Nephron progenitor cell (in vitro differentiated cells): ENCODE measurements at places on chromosomes 2 and 18.

GRCh38 chr2:48319863-48320262 is 210.1 kb upstream of the STON1 start:
- DNase-seq = no peak
- H3K36me3 ChIP-seq = peaks cover 7% of the 10 kb centered on the region
- H3K27ac ChIP-seq = no peak overlapping the region
- H3K4me1 ChIP-seq = peaks cover 21% of the 10 kb centered on the region
- no peaks in the 10 kb centered on the region for H3K27me3 ChIP-seq
- H3K4me3 ChIP-seq = no peak overlapping the region

DNA sequence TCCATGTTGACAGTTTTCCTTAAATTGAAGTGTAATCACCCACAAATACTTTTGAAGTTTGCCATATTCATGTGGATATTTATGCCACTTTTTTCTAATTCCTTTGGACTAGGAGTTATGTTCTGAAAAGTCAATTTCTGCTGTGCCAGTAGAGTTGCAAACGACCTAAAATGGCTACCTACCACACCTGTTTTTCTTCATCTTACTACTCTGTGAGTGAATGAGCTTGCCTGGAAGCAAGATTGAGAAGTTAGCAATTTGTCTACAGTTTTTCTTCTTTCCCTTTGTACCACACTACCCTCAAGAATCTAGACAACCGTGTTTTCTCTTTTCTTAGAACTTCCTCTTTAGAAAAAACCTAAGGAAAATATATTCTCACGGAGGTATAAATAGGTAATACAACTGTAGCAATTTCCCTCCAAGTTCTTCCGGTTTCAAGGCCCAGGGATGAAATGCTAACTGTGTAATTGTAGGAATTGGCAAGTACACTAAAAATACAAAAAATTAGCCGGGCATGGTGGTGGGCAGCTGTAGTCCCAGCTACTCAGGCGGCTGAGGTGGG is 7.3 kb upstream of the SLC39A10 start:
- no peaks in the 10 kb centered on the region for H3K4me1 ChIP-seq
- H3K27me3 ChIP-seq = peaks cover 6% of the 10 kb centered on the region
- no peak overlapping the region for H3K27ac ChIP-seq

DNA sequence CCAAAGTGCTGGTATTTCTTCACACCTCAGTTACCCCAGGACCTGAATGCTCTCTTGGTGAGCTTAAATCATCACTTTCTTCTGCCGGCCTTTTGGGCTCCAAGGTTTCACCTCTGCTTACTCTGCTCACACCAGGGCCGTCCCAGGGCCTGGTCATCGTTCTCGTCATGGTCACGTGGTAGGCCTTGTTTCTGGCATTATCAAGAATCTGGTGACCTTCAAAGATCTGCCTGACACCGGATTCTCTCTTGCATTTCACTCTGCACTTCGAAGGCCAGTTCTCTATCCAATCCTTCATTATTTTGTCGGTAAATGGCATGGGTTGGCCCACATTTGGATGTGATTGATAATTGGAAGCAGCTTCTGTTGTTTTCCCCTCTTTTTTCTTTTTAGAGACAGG is 80.5 kb downstream of the HRH4 start:
- no peaks in the 10 kb centered on the region for H3K36me3 ChIP-seq
- H3K27ac ChIP-seq = no peak overlapping the region
- H3K4me3 ChIP-seq = no peak overlapping the region
- peaks cover 3% of the 10 kb centered on the region for H3K27me3 ChIP-seq
- no peak for DNase-seq

- no peak for DNase-seq
- H3K27me3 ChIP-seq = peaks cover 6% of the 10 kb centered on the region
- H3K36me3 ChIP-seq = no peaks in the 10 kb centered on the region
- no peak overlapping the region for H3K4me3 ChIP-seq
- H3K4me1 ChIP-seq = peaks cover 48% of the 10 kb centered on the region
These were observed 109.8 kb upstream of the SIX2 start for GRCh38 chr2:45119038-45119437.

DNA sequence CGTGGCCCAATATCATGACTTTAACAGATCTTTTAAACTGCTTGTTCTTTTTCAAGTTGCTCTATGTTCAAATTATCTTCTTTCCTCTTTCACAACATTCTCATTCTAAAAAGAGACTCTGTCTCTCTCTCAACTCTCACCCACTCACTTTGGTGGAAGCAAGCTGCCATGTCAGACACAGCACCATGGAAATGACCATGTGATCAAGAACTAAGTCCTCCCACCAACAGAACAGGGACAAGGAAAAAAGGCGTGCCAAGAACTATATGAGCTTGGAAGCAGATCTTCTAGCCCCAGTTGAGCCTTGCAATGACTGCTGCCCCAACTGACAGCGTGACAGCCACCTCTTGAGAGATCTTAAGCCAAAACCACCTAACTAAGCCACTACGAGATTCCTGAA is 23.9 kb downstream of the BAZ2B start:
- H3K36me3 ChIP-seq = peaks cover 35% of the 10 kb centered on the region
- H3K4me1 ChIP-seq = no peaks in the 10 kb centered on the region
- DNase-seq = no peak

DNA sequence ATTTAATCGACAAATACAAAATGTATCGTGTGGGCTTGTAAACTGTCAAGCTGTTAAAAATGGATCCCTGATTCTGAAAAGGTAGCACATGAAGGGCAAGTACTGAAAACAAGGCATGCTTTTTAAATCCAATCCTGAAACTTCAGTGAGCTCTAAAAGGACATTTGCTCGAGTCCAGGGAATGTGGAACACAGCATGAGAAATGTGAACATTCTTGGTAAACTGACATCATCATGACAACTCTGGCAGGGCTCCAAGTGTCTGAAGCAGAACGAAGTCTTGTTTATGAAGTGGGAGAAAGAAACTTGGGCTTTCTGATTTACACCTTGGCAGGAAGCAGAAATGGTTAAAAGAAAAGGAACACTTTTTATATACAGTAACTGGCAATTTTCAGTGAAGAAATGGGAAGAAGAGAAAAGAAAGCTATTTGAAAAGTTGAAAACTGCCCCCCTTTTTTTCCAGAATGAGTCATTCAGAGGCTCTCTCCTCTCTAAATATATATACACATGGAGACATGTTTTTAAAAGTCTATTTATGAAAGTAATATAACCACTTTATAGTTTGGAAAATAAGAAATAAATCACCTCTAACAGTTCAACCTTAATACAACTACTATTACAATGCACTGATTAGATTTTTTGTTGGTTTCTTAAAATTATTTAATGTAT is 120.8 kb downstream of the GAREM1 start:
- H3K36me3 ChIP-seq = no peaks in the 10 kb centered on the region
- H3K4me3 ChIP-seq = no peak overlapping the region
- H3K27ac ChIP-seq = peak overlapping the region; percentile 94
- no peak for DNase-seq

DNA sequence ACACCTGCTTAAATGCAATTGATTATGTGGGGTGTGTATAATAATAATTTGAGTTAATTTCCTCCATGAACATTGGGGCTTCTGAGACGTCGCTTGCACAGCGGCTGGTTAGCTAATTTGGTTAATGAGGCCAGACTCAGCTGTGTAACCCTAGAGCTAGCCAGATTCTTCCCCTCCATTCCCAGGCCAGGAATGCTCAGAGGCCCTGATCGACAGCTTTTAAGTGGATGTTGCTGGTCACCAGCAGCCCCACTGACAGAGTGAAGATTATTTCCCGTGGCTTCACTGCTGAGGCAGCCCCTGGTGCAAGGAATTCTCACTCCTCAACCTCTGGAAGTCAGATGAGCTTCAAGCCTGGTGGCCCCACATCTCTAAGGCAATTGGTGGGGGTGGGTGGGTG is 12.4 kb upstream of the EPAS1 start:
- peaks cover 31% of the 10 kb centered on the region for H3K27me3 ChIP-seq
- H3K4me1 ChIP-seq = peaks cover 21% of the 10 kb centered on the region
- H3K27ac ChIP-seq = no peak overlapping the region
- no peaks in the 10 kb centered on the region for H3K36me3 ChIP-seq
- H3K4me3 ChIP-seq = no peak overlapping the region

DNA sequence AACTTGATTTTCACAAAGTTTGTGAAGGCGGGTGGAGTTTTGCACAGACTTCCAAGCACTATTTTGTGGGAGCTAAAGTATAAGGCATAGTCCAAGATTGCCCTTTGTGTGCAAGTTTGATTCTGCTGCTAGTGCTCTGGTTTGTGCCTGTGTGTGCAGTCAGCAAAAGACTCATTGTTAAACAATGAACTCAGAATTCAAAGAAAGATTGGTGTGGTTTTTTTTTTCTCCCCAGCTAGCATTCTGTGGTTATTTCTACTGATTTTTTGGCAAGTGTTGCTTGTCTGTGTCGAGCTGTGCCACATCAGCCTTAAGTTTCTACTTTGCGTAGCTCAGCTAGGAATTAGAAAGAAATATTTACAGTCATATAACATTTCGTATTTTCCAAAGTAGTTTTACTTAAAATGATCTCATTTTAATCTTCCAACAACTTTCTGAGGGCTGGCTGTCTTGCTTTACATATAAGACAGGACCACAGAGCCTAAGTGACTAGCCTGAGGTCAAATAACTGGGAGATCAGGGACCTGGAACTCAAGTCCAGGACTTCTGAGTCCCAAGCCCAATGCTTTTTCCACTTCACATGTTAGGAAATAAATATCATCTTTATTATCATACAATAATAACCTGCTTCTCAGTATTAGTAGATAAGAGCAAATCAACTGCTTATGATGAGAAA is 69.8 kb downstream of the BABAM2 start:
- no peak for DNase-seq
- no peak overlapping the region for H3K4me3 ChIP-seq
- no peaks in the 10 kb centered on the region for H3K4me1 ChIP-seq
- H3K27me3 ChIP-seq = no peaks in the 10 kb centered on the region
- H3K27ac ChIP-seq = no peak overlapping the region
- H3K36me3 ChIP-seq = peaks cover 23% of the 10 kb centered on the region

GRCh38 chr18:9022397-9023155 is 79.9 kb upstream of the NDUFV2 start:
- H3K4me1 ChIP-seq = peaks cover 6% of the 10 kb centered on the region
- DNase-seq = no peak
- no peaks in the 10 kb centered on the region for H3K36me3 ChIP-seq
- H3K27ac ChIP-seq = peak overlapping the region; percentile 25

DNA sequence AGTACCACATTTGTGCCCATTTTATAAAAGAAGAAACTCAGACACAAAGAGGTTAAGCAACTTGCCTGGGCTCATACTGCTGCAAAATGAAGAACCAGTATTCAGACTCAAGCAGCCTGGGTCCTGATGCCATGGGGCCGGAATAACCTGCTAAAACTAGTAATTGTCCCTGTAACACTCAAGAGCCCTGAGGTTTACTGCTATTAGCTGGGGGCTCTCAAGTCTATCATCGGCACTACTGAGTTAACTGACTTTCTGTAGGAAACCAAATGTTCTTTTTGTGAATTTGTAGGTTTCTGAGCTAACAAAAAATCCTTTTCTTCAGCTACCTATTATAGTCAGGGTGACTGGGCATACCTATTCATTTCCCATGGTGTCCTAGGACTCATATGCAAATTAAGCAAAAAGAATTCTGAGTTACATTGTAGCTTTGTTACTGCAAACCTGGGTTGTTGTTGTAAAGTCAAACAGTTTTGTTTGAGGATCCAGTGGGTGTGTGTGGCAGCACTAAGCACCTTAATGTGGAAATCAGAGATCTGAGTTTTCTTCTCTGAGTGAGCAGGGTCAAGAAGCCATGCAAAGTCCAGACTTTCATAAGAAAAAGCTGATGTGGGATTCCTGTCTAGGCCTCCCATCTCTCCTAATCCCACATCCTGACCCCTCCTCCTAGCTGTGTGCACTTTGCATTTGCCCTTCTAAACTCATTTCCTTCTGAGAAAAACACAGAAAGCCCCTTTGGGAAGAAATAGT is 72.4 kb upstream of the TNP1 start:
- no peak overlapping the region for H3K4me3 ChIP-seq
- peaks cover 28% of the 10 kb centered on the region for H3K4me1 ChIP-seq
- DNase-seq = no peak
- no peaks in the 10 kb centered on the region for H3K36me3 ChIP-seq
- H3K27me3 ChIP-seq = peaks cover 2% of the 10 kb centered on the region

DNA sequence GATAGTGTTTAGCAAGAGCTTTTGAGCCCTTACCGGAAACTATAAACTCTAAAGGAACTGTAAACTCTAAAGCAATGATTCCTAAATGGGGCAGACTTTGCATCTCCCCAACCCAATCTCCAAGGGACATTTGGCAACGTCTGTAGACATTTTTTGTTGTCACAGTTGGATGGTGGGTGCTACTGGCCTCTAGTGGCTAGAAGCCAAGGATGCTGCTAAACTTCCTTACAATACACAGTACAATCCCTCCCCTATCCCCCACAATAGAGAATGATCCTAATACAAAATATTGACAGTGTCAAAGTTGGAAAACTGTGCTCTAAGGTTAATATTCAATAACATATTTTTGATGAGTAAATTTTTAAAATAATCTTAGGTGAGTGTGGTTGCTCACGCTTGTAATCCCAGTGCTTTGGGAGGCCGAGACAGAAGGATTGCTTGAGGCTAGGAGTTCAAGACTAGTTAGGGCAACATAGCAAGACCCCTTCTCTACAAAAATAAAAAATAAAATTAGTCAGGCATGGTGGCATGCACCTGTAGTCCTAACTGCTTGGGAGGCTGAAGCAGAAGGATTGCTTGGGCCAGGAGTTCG is 66.7 kb downstream of the PTPN4 start:
- no peak overlapping the region for H3K27ac ChIP-seq
- no peaks in the 10 kb centered on the region for H3K4me1 ChIP-seq
- H3K36me3 ChIP-seq = peaks cover 68% of the 10 kb centered on the region
- H3K27me3 ChIP-seq = no peaks in the 10 kb centered on the region

GRCh38 chr2:224109751-224110150 is 70.7 kb upstream of the SERPINE2 start:
- no peak for DNase-seq
- H3K36me3 ChIP-seq = no peaks in the 10 kb centered on the region
- H3K4me3 ChIP-seq = no peak overlapping the region
- H3K27me3 ChIP-seq = peaks cover 6% of the 10 kb centered on the region
- H3K27ac ChIP-seq = no peak overlapping the region

DNA sequence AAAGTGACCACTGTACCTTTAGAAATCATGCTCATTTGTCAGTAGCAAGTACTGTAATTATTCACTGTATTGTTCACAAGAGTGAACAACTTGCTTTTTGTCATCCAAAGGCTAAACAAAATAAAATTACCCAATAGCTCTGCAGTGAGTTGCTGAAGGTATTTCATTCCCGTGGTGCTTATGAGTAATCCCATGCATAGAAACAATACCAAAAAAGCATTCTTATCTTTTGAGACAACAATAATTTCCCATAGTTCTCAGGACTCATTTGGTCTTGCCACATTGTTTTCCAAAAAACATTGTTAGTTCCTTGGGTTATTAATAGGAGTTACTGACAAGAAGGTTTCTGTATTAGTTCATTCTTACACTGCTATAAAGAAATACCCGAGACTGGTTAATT is 503.2 kb upstream of the FAM98A start:
- no peak overlapping the region for H3K27ac ChIP-seq
- DNase-seq = no peak
- peaks cover 7% of the 10 kb centered on the region for H3K4me1 ChIP-seq
- peaks cover 4% of the 10 kb centered on the region for H3K27me3 ChIP-seq
- no peak overlapping the region for H3K4me3 ChIP-seq
